Stimulated activated CD4-positive, alpha-beta T cell treated with anti-CD3 and anti-CD28 coated beads, Interleukin-1b, Interleukin-23, amount 100 ng/mL, for 1 hour (primary cell): ENCODE measurements at places on chromosomes 11 and 22.

DNA sequence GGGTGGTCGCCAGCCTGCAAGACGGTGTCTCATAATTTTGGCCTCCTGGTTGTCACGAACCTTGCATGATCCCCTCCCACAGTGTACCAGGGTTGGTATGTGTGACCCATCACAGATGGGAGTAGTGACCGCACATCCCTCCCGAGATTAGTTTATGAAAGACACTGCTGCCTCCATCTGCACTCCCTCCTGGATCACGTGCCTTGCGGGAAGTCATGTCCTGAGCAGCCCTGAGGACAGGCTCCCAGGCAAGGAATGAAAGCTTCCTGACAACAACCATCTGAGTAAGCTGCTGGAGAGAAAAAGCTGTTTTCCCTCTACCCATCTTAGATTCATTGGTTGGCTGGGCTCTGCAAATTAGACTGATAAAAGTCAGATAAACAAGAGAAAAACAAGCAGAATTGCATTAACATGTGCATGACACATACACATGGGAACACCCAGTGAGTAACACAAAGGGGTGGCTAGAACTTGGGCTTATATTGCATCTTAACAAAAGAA, 14.4 kb upstream of the PAMR1 start:
- DNase-seq, result no peak

GRCh38 chr22:48828688-48829087, 999.0 kb downstream of the BRD1 start:
- DNase-seq, result no peak

DNA sequence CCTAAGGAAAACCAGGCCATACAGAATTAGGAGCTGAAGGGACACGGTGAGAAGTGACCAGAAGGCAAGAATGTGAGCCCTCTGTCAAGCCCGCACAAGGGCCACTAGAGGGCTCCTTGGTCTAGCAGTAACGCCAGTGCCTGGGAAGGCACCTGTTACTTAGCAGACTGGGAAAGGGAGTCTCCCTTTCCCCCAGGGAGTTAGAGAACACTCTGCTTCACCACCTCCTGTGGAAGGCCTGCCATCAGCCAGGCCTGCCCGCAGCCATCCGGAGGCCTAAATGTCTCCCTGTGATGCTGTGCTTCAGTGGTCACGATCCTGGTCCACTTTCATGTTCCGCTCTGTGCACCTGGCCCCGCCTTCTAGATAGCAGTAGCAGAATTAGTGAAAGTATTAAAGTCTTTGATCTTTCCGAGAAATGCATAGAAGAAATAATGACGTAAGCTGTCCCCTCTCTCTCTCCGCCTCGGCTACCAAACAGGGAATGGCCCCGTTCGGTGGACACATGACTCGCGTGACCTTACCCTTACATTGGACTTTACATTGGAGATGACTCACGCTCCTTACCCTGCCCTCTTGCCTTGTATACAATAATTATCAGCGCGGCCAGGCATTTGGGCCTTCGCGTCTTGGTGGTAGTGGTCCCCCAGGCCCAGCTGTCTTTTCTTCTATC, 10.7 kb upstream of the GSTP1 start:
- no peak for DNase-seq

- no peak for DNase-seq
These were observed 26.8 kb downstream of the BARX2 start for GRCh38 chr11:129402206-129403171.

GRCh38 chr11:223026-223789, 12.9 kb downstream of the SIRT3 start:
- DNase-seq, result no peak

DNA sequence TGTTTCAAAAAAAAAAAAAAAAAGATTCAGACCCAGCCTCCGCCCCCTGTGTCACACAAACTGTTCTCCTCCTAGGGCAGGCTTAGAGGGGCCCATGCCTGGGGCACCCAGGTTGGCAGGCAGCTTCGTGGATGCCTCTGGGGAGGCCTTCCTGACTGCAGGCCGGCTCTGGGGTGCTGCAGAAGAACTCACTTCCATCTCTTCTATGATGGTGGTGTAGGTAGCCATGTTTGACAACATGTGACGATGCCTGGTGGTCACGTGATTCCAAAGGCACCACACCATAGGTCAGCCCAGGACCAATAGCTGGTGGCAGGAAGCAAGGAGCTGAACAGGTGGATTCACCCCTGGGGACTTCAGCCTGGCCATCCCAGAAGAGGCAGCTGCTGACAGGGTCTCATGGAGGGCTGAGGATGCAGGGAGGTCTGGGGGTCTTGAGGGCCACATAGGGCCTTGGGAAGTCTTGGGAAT, 24.1 kb upstream of the CELSR1 start:
- no peak for DNase-seq

- no peak for DNase-seq
These were observed 27.9 kb downstream of the KCNC1 start for GRCh38 chr11:17762309-17762974.

GRCh38 chr11:2376751-2377451, at the start of gene CD81:
Gene CD81 (plus strand): TSS chr11:2377310. CDS start chr11:2377550, 240 bp downstream.
- peak; percentile 52 for DNase-seq

GRCh38 chr11:67268081-67268961, 2.0 kb downstream of the GRK2 start:
- no peak for DNase-seq

GRCh38 chr22:19687561-19688300, 26.6 kb upstream of the SEPTIN5 start:
- no peak for DNase-seq

- DNase-seq, result no peak
These were observed 314.2 kb downstream of the BLID start for GRCh38 chr11:121801781-121802180.

DNA sequence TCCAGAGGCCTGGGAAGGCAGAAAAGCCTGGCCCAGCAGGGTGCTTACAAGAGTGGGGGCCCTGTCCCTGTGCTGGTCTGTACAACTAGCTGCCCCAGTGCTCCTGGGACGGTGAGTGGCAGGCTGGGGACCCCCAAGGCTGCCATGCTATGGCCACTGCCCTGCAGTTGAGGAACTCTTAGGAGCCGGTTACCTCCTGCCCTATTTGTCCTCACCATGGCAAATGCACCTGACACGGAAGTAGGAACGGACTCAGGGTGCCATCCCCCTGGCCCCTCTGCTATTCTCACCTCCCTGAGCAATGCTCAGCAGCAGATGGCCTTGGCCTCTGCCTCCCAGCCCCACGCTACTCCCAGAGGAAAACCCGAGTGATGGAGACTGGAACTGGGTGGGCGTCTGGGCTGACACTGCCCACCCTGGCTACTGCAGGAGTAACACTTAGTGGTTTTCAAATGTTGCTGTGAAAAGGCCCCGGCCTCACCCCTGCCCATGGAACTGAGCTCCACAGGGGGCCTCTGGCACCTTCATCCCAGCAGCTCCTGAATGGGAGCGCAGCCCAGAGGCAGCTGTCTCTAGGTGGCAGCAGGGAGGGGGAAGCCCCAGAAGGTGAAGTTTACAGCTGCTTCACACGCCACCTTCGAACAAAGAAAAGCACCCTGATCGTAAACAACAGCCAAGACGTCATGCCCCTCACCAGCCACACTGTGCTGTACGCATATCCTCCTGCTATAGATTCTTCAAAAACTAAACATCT, 105.3 kb downstream of the CTTN start:
- DNase-seq, result no peak

DNA sequence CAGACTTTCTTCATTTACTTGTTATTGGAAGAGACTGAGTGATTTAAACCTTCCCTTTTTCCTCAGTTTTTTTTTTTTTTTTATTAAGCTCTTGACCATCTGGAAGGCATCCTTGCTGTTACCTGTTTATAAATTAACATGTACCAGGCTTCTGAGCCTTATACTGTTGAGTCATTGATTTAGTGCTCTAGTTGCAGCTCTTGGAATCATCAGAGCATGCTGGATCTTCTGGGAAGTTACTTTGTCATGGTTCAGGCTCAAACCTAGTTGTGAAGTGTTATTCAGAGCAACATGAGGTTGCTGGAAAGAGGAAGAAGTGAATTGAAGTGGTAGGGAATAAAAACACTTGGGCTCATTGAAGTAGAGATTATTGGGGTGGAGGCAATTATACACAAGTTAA, 6.3 kb downstream of the ZDHHC5 start:
- DNase-seq, result no peak

GRCh38 chr22:19962246-19962908, 20.8 kb upstream of the TXNRD2 start:
- DNase-seq, result no peak

GRCh38 chr11:64869571-64870175, 8.7 kb downstream of the EHD1 start:
- DNase-seq, result no peak

DNA sequence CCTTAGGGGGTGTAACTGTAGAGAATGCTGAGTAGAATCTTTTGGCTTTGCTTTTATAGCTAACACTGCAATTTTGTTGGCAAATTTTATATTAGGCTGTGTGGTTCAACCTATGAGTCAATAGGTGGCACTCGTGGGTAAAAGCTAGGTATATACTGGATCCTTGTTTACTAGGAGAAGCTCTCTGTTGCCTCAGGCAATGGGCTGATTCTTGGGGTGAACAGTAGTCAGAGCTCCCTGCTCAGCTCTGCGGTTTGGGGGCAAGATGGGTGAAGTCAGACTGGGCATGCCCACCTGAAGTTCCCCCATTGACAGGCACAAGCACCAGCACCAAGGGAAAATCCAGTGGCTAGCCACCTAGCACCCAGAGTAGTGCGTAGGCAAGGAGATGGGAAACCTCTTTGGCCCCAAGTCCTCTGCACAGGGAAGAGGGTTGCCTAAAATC, 238.7 kb downstream of the FAM181B start:
- no peak for DNase-seq

DNA sequence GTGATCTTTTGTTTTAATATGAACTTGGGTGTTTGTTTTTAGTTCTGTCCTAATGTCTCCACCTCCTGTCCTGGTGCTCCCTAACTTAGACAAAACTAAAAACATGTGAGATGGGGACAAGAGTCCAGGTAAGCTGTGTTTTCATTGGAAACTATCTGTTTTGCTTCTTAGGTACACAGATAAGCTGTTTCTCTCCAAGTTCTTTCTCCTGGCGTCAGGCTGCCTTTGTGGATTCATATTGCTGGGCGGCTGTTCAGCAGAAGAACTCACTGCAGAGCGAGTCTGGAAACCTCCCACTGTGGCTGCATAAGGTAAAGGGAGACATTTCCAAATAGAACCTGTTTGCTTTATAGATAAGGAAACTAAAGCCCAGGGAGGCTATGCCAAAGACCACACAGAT, 24.7 kb downstream of the PANX1 start:
- no peak for DNase-seq

GRCh38 chr22:38685761-38686160, 4.0 kb downstream of the TOMM22 start:
- DNase-seq, result no peak

GRCh38 chr22:19693981-19694670, 20.2 kb upstream of the SEPTIN5 start:
- DNase-seq, result no peak

DNA sequence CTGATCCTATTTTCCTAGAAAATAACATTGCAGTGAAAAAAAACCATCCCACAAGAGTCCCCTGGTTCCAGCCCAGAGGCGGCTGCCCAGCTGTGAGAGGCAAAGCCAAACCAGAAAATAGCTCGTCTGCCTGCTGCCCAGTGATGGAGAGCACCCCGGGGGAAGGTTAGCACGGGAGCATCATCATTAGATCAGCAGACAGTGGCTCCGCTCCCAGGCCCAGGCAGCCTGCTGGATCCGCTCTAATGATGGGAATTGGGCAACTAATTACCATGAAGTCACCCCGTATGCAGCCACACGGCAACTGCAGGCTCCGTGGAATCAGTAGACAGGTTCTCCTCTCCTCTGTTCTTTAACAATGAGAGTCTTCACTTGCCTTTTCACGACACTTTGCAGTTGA, 17.1 kb upstream of the B3GAT1 start:
- DNase-seq, result no peak

DNA sequence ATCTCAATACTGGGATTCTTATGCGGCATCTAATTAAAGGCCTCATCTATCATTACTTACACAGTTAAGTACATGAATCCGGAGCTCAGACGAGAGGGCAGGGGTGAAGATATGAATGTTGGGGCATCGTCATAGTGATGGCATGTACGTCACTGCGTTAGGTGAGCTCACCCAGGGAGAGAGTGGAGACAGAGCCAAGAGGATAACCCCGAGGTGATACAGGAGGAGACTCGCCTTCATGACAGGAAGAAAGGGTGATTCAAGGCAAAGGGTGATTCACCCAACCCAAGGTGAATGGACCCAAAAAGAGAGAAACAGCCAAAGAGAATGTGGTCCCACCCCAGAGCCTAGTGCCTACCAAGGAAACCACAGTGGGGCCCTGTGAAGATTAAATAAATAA, 132.9 kb upstream of the BLID start:
- DNase-seq, result no peak

GRCh38 chr11:76615950-76616349, 54.6 kb downstream of the LRRC32 start:
- no peak for DNase-seq

- no peak for DNase-seq
These were observed 882 bp downstream of the ANO1 start for GRCh38 chr11:70078781-70079616.

DNA sequence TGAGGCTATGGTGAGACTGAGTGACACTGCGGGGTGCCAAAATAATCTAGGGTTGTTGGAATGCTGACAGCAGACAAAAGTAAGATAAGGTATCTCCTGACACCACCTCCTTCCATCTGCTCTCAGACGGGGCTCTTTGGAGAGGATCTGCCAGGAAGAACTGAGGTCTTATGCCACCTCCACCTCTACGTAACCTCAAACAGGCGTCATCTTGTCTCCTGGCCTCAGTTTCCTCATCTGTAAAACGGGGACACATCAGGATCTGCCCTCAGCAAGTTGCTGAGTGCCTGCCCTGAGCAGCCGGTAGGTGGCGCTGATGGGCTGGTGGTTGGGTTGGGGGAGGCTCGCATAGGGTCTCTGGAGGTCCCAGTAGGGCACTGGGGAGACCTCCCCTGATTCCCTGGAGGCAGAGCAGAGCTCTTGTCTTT, 1.7 kb upstream of the MYEOV start:
- DNase-seq, result no peak

- no peak for DNase-seq
These were observed 551.9 kb upstream of the LUZP2 start for GRCh38 chr11:23944923-23945322.

GRCh38 chr11:12329797-12330196, 47.6 kb upstream of the PARVA start:
- DNase-seq, result no peak

DNA sequence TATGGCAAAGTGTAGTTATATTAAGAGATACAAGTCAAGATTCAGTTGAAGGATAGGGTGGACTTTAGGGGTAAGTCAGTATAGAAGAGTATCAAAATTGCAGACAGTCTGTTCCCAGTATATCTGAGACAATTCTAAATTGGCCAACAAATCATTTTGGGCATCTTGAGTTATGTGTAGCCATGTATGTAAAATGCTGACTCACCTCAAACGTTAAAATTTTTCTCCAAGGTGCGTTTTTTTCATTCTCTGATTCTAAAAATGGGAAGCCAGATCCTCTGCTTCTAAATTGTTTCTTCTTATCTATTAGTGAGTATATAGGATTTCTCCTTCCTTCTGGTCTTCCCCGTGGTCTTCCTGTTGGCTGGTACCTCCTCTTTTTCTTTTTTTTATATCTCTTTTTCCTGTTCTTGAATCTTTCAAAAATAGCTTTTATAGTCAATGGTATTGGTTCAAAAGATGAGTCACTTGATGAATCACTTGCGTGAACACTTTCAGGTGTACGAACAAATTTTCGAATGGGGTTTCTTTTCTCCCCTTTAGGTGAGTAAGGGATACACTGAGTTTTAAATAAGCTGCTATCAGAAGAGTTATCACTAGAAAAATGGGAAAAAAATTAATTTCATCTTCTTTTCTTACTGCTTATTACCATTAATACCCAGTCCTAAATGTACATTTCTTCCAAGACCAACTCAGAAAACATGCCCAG, 3.2 kb downstream of the TAF1D start:
- DNase-seq, result no peak
